ENCODE measurements at places on chromosomes 13 and 19.

DNA sequence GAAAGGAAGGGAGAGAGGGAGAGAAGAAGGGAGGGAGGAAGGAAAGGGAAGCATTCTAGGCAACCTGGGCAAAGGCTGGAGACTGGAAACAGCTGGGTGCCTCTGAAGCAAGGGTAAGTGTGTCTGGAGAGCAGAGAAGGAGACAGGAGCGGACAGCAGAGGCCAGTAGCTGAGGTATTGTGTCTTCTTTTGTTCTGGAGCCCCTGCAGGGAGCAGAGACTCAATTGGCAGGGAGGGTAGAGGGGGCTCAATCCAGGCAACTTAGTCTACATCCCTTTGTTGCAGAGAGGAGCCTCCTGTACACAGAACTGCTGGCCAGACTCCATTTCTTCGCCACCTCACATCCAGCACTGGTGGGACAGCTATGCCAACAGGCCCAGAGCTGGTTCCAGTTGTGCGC lies 53.2 kb downstream of the NWD1 start:
- H3K36me3 ChIP-seq: no peaks in the 10 kb centered on the region
- H3K27ac ChIP-seq: no peak overlapping the region
- no peaks in the 10 kb centered on the region for H3K4me1 ChIP-seq
- no peak overlapping the region for H3K4me3 ChIP-seq
- no peak for DNase-seq

DNA sequence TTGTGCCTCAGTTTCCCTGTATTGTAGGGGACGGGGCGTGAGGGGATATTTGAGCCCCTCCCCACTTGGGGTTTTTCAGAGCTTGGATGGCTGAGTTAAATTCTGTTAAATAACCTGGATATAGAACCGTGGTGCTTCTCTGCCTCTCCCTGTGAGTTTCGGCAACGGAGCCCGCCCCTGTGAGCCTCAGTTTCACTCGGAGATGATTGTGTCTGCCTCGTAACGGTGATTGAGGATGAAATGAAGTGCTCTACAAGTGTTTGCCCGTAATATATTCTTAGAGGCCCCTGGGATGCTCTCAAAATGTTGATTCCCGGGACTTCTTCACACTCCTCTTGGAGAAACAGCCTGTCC lies 509 bp downstream of the KXD1 start:
- DNase-seq: no peak
- H3K4me1 ChIP-seq: peaks cover 12% of the 10 kb centered on the region
- H3K36me3 ChIP-seq: no peaks in the 10 kb centered on the region
- H3K4me3 ChIP-seq: peak overlapping the region; percentile 82
- peak overlapping the region; percentile 29 for H3K27ac ChIP-seq
- H3K27me3 ChIP-seq: no peaks in the 10 kb centered on the region

GRCh38 chr13:44465318-44465717 lies 91.7 kb downstream of the SERP2 start:
- peaks cover 6% of the 10 kb centered on the region for H3K4me1 ChIP-seq
- H3K36me3 ChIP-seq: no peaks in the 10 kb centered on the region
- no peaks in the 10 kb centered on the region for H3K27me3 ChIP-seq
- no peak overlapping the region for H3K27ac ChIP-seq

DNA sequence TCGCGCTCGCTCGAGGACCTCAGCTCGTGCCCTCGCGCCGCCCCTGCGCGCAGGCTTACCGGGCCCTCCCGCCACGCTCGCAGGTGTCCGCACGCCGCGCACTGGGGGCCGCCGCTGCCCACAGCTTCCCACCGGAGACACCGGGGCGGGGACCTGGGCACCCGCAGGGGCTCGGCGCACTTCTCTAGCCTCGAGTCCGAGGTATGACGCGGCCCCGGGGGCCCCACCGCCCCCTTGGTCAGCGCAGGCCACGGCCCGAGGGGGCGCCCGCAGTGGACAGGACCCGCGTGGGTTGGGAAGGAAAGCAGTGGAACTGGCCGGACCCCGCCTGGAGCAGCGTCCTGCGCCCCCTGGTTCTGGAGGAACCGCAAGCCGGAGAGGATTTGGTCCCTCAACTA lies 2.1 kb upstream of the GRWD1 start:
- H3K4me1 ChIP-seq: peaks cover 18% of the 10 kb centered on the region
- no peak overlapping the region for H3K4me3 ChIP-seq
- no peaks in the 10 kb centered on the region for H3K27me3 ChIP-seq
- H3K27ac ChIP-seq: no peak overlapping the region
- DNase-seq: no peak

DNA sequence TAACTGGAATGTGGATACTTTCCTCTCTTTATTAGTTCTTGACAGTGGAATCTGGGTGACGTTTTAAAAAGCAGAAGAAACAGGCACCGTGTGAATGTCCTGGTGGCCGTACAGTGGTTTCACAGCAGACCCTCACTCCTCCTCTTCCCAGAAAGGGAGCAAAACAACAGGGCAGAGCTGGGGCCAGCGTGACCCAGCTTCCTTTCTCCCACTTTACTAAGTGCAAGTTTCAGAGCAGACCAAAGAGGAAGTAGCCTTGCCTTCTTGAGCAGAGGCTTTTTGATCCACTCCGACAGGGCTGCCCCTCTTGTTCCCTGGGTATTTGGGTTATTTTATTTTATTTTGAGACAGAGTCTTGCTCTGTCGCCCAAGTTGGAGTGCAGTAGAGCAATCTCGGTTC lies 19.6 kb upstream of the C19orf33 start:
- no peaks in the 10 kb centered on the region for H3K27me3 ChIP-seq
- no peak for DNase-seq
- no peak overlapping the region for H3K4me3 ChIP-seq
- peaks cover 20% of the 10 kb centered on the region for H3K4me1 ChIP-seq
- H3K27ac ChIP-seq: no peak overlapping the region

DNA sequence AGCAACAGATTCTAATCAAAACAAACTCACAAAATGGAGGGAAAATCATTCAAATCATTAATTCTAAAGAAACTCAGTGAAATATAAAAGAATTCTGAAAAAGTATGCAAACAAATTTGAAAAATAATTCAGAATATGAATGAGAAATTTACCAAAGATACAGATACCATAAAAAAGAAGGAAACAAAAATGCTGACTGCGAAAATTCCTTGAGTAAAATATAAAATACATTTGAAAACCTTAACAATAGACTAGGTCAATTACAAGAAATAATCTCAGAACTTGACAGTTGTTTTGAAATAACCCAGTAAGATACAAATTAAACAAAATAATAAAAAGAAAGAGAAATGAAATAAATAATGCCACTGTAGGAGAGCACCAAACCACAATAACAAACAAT lies 1289.0 kb downstream of the SLITRK1 start:
- no peak overlapping the region for H3K27ac ChIP-seq
- no peak overlapping the region for H3K4me3 ChIP-seq
- H3K27me3 ChIP-seq: no peaks in the 10 kb centered on the region

DNA sequence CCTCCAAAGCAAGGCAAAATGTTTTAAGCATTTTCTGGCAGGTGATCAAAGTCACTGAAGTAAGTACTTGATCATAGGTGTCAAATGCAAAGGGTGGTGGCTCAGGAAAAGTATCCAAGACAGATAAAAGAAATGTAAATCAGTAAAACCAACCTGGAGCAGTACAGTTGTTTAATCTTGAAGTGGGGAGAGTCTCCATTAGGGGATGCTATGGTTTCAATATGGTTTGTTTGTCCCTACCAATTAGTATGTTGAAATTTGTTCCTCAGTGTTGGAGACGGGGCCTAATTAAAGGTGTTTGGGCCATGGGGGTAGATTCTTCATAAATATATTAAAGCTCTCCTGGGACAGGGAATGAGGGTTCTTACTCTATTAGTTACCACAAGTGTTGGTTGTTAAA lies 1781.7 kb upstream of the PRR20A start:
- no peak for DNase-seq
- no peaks in the 10 kb centered on the region for H3K36me3 ChIP-seq
- H3K27ac ChIP-seq: no peak overlapping the region
- H3K4me1 ChIP-seq: no peaks in the 10 kb centered on the region

GRCh38 chr13:40798380-40798779 lies 9.0 kb downstream of the SLC25A15 start:
- no peaks in the 10 kb centered on the region for H3K4me1 ChIP-seq
- H3K36me3 ChIP-seq: no peaks in the 10 kb centered on the region
- peak; percentile 11 for DNase-seq
- H3K27me3 ChIP-seq: no peaks in the 10 kb centered on the region

- no peaks in the 10 kb centered on the region for H3K27me3 ChIP-seq
- no peak overlapping the region for H3K4me3 ChIP-seq
- H3K27ac ChIP-seq: peak overlapping the region; percentile 75
- DNase-seq: peak; percentile 93
Measured at GRCh38 chr19:42455621-42456081, 12.9 kb upstream of the CXCL17 start.

- DNase-seq: peak; percentile 69
- no peaks in the 10 kb centered on the region for H3K36me3 ChIP-seq
- peak overlapping the region; percentile 45 for H3K4me3 ChIP-seq
- peak overlapping the region; percentile 49 for H3K27ac ChIP-seq
- no peaks in the 10 kb centered on the region for H3K27me3 ChIP-seq
Measured at GRCh38 chr13:107799001-107799400, 416.3 kb downstream of the LIG4 start.

GRCh38 chr13:111590796-111591195 lies 270.4 kb downstream of the TEX29 start:
- H3K4me1 ChIP-seq: no peaks in the 10 kb centered on the region
- no peak for DNase-seq
- no peak overlapping the region for H3K27ac ChIP-seq

GRCh38 chr19:31113293-31113692 lies 235.9 kb downstream of the TSHZ3 start:
- no peaks in the 10 kb centered on the region for H3K27me3 ChIP-seq
- H3K36me3 ChIP-seq: no peaks in the 10 kb centered on the region
- peak; percentile 48 for DNase-seq

DNA sequence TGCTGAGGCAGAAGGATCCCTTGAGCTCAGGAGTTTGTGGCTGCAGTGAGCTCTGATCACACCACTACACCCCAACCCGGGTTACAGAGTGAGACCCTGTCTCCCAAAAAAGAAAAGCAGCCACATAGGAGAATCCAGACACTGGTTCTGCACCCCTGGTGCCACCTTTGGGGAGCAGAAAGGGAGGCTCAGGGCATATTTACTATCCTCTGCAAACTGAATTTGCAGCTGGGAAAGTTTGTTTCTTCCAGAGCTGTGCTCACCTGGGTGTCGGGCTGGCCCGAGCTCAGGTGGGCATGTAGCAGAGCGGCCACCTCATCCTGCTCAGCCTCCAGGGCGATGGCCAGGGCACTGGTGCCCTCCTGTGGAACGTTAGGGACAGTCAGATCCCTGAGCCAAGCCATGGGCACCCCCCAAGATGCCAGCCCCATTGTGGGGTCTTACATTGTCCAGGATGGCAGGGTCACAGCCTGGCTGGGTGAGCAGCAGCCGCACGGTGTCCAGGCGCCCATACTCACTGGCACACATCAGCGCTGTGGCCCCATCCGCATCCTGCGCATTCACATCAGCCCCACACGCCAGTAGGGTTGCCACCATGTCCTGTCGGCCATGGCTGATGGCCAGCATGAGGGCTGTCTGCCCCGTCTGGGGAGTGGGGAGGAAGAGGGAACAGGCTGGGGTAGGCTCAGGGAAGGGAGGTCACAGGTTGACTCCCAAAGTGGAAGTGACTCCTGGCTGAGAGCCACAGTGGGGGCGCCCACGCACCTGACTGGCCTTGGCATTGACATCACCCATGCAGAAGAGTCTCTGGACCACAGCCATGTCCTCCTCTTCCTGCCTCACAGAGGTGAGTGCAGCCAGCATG lies 3.1 kb downstream of the RPS28 start:
- H3K4me3 ChIP-seq: no peak overlapping the region
- peak; percentile 32 for DNase-seq
- H3K27me3 ChIP-seq: no peaks in the 10 kb centered on the region
- no peak overlapping the region for H3K27ac ChIP-seq

GRCh38 chr13:112057736-112058518 lies 9.0 kb upstream of the SOX1 start:
- no peak overlapping the region for H3K27ac ChIP-seq
- H3K27me3 ChIP-seq: peaks cover 30% of the 10 kb centered on the region
- H3K36me3 ChIP-seq: no peaks in the 10 kb centered on the region
- no peaks in the 10 kb centered on the region for H3K4me1 ChIP-seq
- no peak overlapping the region for H3K4me3 ChIP-seq
- no peak for DNase-seq

DNA sequence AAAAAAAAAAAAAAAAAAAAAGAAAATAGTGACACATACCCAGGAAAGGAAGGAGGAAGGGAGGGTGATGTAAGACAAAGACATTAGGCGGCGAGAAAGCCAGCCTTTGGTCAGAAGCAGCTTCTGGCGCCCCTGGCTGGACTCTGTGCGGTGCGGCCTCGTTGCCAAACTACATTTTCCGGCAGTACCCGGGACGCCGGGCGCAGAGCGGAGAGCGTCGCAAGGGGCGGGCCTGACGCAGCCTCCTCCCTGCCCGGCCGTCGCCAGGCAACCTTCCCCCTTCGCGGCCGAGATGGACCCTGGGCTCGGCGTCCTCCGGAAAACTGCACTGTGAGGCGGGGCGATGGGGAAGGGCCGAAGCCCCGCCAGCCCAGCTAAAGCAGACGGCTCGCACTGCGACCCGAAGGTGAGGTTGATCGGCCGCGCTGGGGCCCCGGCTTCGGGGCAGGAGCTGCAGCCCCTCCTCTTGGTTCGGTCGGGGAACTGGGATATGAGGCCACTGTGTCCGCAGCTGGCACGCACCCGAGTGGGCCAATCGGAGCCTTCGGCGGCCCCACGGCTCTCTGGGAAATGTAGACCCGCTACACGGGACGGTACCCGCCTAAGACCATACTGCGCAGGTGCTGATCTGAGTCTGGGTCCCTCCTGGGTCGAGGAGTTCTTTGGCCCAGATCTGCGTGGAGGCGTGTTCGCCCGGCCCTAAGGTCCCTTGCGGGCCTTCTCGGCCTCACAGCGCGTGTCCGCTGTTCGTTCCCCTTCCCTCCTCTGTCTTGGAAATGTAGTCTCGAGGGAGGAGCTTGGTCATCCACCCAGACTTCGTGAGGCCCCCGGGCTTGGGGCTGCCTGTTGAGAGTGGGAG lies 2.3 kb upstream of the MZF1 start:
- no peaks in the 10 kb centered on the region for H3K27me3 ChIP-seq
- peaks cover 23% of the 10 kb centered on the region for H3K4me1 ChIP-seq
- peak overlapping the region; percentile 76 for H3K4me3 ChIP-seq
- DNase-seq: peak; percentile 92

- H3K27ac ChIP-seq: no peak overlapping the region
- no peaks in the 10 kb centered on the region for H3K27me3 ChIP-seq
- H3K4me3 ChIP-seq: no peak overlapping the region
Measured at GRCh38 chr13:110984381-110984780, 69.5 kb upstream of the ANKRD10 start.

DNA sequence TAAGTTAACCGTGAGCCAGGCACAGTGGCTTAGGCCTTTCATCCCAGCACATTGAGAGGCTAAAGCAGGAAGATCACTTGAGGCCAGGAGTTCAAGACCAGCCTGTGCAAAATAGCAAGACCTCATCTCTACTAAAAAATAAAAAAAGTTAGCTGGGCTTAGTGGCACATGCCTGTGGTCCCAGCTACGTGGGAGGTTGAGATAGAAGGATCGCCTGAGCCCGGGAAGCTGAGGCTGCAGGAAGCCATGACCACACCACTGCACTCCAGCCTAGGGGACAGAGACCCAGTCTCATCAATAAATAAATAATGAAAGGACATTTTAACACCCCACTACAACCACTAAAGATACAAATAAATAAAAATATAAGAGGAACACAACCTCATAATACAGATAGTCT lies 21.6 kb downstream of the LSM14A start:
- H3K36me3 ChIP-seq: peaks cover 25% of the 10 kb centered on the region
- H3K4me3 ChIP-seq: no peak overlapping the region
- H3K4me1 ChIP-seq: no peaks in the 10 kb centered on the region
- H3K27ac ChIP-seq: no peak overlapping the region

- peak; percentile 14 for DNase-seq
- peaks cover 26% of the 10 kb centered on the region for H3K4me1 ChIP-seq
- peak overlapping the region; percentile 90 for H3K4me3 ChIP-seq
- no peaks in the 10 kb centered on the region for H3K27me3 ChIP-seq
Measured at GRCh38 chr13:76992548-76993001, 694 bp downstream of the CLN5 start.
